Nephron progenitor cell (in vitro differentiated cells): ENCODE measurements at places on chromosomes 2 and 18.

GRCh38 chr18:77223221-77223639 is 26.4 kb upstream of the GALR1 start:
- no peak overlapping the region for H3K27ac ChIP-seq
- H3K4me3 ChIP-seq: no peak overlapping the region
- H3K4me1 ChIP-seq: no peaks in the 10 kb centered on the region
- no peak for DNase-seq
- peaks cover 12% of the 10 kb centered on the region for H3K27me3 ChIP-seq
- no peaks in the 10 kb centered on the region for H3K36me3 ChIP-seq

DNA sequence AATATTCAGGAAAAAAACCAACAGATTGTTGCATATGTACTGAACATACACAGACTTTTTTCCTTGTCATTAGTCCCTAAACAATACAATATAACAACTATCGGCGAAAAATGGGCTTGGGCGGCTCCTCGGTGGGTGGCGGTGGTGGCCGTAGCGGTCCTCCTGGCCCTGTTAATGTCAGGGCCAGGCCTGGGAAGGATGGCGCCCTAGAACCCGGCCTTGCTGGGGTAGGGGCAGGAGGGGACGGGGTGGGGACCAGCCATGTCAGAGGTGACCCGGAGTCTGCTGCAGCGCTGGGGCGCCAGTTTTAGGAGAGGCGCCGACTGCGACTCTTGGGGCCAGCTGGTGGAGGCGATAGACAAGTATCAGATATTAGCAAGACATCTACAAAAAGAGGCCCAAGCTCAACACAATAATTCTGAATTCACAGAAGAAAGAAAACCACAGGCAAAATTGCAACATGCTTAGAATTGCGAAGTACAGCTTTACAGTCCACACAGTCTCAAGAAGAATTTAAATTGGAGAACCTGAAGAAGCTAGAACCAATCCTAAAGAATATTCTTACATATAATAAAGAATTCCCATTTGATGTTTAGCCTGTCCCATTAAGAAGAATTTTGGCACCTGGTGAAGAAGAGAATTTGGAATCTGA is 36.5 kb downstream of the ROCK2 start:
- H3K36me3 ChIP-seq: peaks cover 34% of the 10 kb centered on the region
- H3K4me3 ChIP-seq: no peak overlapping the region
- peaks cover 13% of the 10 kb centered on the region for H3K4me1 ChIP-seq
- no peak for DNase-seq
- H3K27me3 ChIP-seq: no peaks in the 10 kb centered on the region

GRCh38 chr2:35915261-35915660 is 440.3 kb upstream of the CRIM1 start:
- no peak overlapping the region for H3K4me3 ChIP-seq
- H3K27me3 ChIP-seq: peaks cover 3% of the 10 kb centered on the region
- H3K27ac ChIP-seq: no peak overlapping the region
- H3K4me1 ChIP-seq: no peaks in the 10 kb centered on the region
- DNase-seq: no peak

GRCh38 chr2:192901446-192901845 is 706.7 kb upstream of the TMEFF2 start:
- DNase-seq: no peak
- H3K4me3 ChIP-seq: no peak overlapping the region
- no peaks in the 10 kb centered on the region for H3K27me3 ChIP-seq
- no peaks in the 10 kb centered on the region for H3K4me1 ChIP-seq
- H3K27ac ChIP-seq: no peak overlapping the region
- H3K36me3 ChIP-seq: no peaks in the 10 kb centered on the region

- H3K36me3 ChIP-seq: no peaks in the 10 kb centered on the region
- H3K27me3 ChIP-seq: peaks cover 9% of the 10 kb centered on the region
- no peak overlapping the region for H3K27ac ChIP-seq
These were observed 67.7 kb downstream of the SLC40A1 start for GRCh38 chr2:189512879-189513278.

DNA sequence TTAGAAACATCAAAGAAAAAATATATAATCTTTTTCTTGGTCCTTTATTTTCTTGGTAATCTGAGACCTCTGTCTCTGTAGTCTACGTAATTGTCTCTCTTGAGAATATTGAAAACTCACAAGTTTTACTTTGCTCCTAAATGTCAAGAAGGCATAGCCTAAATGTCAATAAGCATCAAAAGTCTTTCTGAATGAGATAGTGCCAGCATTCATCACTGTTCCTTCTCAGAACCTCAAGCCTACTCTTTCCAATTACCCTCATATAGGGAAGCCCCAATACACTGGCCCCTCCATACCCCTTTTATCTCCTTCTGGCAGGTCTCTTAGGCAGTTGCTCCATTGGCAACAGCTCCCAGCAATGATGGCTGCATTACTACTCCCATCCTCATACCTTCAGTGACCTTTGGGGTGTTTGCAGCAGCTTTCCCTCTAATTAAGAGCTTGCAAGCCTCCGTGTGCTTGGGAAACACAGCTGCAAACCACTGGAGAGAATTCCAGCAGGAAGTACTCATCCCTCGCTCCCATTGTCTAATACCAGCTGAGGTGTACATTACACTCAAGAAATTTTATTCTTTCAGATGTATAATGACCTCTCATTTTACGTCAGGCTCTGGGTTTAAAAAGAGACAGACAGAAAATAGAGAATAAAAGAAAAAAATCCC is 95.8 kb downstream of the KYNU start:
- no peak overlapping the region for H3K27ac ChIP-seq
- DNase-seq: no peak
- no peak overlapping the region for H3K4me3 ChIP-seq
- H3K4me1 ChIP-seq: peaks cover 5% of the 10 kb centered on the region
- no peaks in the 10 kb centered on the region for H3K36me3 ChIP-seq
- H3K27me3 ChIP-seq: no peaks in the 10 kb centered on the region

DNA sequence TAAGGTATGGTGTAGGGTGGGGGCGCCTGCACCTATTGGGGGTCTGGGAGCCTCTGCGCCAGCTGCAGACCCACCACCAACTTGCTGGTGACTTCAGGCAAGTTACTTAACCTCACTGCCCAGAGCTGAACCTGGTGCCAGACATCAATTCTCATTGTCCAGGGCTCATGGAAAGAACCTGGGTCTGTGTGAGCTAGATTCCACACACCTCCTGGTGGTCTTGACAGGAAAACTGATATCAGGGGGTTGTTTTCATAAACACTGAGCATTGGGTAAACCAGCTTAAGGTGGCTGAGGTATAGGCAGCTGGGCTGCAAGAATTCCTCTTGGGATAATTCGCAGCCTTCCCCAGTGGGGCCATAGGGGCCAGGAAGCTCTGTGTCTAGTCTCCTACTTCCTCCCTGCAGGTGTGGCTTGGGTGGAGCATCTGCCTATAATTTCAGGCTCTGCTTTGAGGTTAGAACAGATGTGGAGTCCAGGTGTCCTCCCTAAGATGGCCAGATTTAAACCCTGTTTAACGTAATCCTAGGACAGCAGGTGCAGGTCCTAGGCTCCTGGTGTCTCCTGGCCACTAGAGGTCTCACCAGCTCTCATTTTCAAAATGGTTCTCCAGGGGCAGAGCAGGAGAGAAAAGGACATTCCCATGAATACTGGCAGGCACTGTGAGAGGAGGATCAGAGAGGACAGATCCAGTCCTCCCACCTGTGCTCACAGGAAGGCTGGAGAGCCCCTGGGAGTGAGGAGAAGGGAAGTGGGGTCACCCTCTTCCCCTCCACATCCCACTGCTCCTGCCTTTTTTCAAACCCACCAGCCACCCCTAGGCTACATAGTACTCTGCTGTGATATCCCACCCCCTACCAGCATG is 100.4 kb upstream of the SMAD2 start:
- peak; percentile 52 for DNase-seq
- no peak overlapping the region for H3K4me3 ChIP-seq
- no peaks in the 10 kb centered on the region for H3K36me3 ChIP-seq
- H3K27me3 ChIP-seq: no peaks in the 10 kb centered on the region
- peaks cover 40% of the 10 kb centered on the region for H3K4me1 ChIP-seq

- no peak overlapping the region for H3K4me3 ChIP-seq
- no peak for DNase-seq
- no peaks in the 10 kb centered on the region for H3K36me3 ChIP-seq
- H3K4me1 ChIP-seq: no peaks in the 10 kb centered on the region
- H3K27ac ChIP-seq: no peak overlapping the region
These were observed 23.3 kb upstream of the AMMECR1L start for GRCh38 chr2:127909019-127909418.

DNA sequence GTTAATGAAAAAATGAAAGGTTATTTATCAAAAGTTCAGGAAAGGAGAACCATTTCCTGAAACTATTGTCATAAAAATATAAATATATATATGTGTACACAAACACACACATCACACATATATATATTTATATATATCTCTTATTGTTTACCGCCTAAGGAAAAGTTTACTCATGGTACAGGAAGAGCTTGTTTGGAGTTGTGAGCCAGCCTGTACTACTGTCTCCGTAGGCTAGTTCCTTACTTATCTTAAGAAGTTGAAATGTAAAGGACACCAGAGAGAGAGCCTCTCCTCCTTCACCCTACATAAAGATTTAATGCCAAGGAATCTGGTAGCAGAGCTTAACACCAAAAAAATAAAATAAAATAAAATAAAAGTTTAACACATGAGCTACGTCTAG is 19.6 kb downstream of the DSC1 start:
- H3K4me3 ChIP-seq: no peak overlapping the region
- H3K27me3 ChIP-seq: no peaks in the 10 kb centered on the region

GRCh38 chr2:88818381-88818780 is 126.9 kb downstream of the RPIA start:
- no peaks in the 10 kb centered on the region for H3K27me3 ChIP-seq
- H3K4me1 ChIP-seq: no peaks in the 10 kb centered on the region

GRCh38 chr18:76859474-76860339 is 37.4 kb downstream of the ZNF236 start:
- H3K4me1 ChIP-seq: peaks cover 5% of the 10 kb centered on the region
- H3K27me3 ChIP-seq: peaks cover 2% of the 10 kb centered on the region
- H3K4me3 ChIP-seq: no peak overlapping the region
- peak overlapping the region; percentile 57 for H3K27ac ChIP-seq
- peaks cover 53% of the 10 kb centered on the region for H3K36me3 ChIP-seq

DNA sequence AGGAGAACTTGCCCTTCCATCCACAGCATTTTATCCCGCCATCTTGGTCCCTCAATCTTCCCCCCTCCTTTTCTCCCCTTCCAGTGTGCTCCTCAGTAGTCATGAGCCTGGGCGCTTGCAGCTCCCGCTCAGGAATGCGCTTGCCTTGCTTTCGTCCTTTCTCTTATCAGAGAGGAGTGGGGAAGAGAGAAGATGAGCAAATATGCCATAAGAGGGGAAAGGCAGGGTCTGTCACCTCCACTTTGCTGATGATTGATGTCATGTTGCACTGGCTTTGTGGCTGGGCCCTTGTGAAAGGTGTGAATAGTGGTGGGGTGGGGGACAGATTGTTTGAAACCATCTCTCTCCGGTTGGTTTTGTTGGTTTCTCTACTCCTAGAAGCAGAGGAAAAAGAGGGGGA is 569.3 kb downstream of the TNS1 start:
- no peaks in the 10 kb centered on the region for H3K27me3 ChIP-seq
- no peaks in the 10 kb centered on the region for H3K36me3 ChIP-seq
- DNase-seq: peak; percentile 13
- H3K27ac ChIP-seq: peak overlapping the region; percentile 40
- H3K4me3 ChIP-seq: no peak overlapping the region
- H3K4me1 ChIP-seq: peaks cover 67% of the 10 kb centered on the region

GRCh38 chr2:96369186-96369585 is 33.6 kb downstream of the NCAPH start:
- H3K36me3 ChIP-seq: peaks cover 72% of the 10 kb centered on the region
- no peaks in the 10 kb centered on the region for H3K27me3 ChIP-seq
- no peak for DNase-seq
- no peaks in the 10 kb centered on the region for H3K4me1 ChIP-seq

DNA sequence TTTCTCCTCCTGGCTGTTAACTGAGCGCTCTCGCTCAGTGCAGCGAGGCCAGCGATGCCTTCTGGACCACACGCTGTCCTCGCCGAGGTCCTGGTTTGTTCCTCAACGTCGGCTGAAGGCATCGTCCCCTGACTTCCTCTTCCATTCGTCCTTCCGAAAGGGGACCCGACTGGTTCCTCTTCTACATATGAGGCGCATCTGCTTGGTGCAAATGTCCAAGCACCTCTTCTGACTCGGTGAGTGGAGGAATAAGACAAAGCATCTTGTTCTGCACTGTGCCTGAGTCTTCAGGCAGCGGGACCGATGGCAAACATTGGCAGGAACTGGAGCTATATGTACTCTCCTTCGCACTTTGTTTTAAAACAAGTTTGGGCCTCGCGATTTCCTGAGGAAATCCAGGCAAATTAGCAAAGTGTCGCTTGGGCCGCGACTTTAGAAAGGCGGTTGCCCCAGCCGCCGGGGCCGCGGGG is 621 bp upstream of the KCNS3 start:
- no peaks in the 10 kb centered on the region for H3K36me3 ChIP-seq
- H3K27me3 ChIP-seq: peaks cover 86% of the 10 kb centered on the region
- DNase-seq: peak; percentile 23
- no peak overlapping the region for H3K27ac ChIP-seq

GRCh38 chr2:144801325-144801724 is 281.4 kb upstream of the ZEB2 start:
- H3K27ac ChIP-seq: no peak overlapping the region
- no peak for DNase-seq
- H3K36me3 ChIP-seq: no peaks in the 10 kb centered on the region

DNA sequence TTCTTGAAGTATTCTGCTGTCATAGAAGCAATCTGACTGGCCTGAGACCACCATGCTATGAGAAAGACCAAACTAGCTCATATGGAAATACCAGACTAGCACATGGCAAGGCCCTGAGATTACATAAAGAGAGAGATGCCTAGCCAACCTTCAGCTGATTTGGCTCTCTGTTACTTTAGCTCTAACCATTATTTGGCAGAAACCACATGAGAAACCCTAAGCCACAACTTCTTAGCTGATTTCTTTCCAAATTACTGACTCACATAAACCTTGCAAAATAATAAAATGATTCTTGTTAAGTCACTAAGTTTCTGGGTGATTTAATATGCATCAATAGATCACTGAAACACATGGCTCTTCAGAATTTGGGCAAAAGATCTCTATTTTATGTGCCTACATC is 295.0 kb upstream of the ZNF521 start:
- no peaks in the 10 kb centered on the region for H3K36me3 ChIP-seq
- DNase-seq: no peak
- no peak overlapping the region for H3K4me3 ChIP-seq
- no peaks in the 10 kb centered on the region for H3K27me3 ChIP-seq

GRCh38 chr2:191620144-191620543 is 57.8 kb upstream of the NABP1 start:
- no peak for DNase-seq
- H3K27me3 ChIP-seq: peaks cover under 1% of the 10 kb centered on the region
- no peaks in the 10 kb centered on the region for H3K36me3 ChIP-seq
- no peak overlapping the region for H3K4me3 ChIP-seq
- H3K4me1 ChIP-seq: no peaks in the 10 kb centered on the region

DNA sequence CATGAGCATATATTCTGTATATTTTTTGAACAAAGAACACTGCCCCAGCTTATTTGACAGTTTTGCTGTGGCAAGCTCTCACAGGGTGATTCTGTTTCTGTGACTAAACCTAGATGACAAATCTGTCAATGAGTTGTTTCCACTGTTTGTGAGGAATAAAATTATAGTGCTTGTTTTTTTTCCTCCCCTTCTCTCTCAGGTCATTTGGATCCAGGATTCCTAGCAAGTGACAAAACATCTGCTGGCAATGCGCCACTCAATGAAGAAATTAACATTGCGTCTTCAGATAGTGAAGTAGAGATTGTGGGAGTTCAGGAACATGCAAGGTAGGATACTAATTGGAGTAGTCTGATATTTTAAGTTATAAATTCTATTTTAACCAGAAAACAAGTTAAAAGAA is 149.3 kb downstream of the HAUS1 start:
- no peak overlapping the region for H3K4me3 ChIP-seq
- peaks cover 25% of the 10 kb centered on the region for H3K36me3 ChIP-seq
- H3K27ac ChIP-seq: no peak overlapping the region
- H3K4me1 ChIP-seq: peaks cover 10% of the 10 kb centered on the region
